ENCODE measurements at places on chromosomes 1 and 21.

DNA sequence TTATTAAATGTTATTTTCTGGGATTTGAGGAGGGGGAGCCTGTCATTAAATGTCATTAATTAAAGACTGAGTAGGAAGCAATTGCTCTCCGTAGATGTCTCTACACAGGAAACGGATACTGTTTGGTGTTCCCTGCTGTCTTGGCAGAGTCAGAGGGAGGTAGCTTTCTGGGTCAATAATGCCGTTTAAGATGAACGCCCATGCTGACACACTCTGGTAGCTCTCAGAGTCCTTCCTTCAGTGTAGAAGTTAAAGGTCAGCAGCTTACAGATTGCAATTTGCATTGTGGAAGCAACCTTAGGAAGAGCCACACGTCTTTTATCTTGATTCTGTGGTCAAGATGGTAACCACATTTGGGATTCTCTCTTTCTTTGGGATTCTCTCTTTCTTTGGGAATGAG lies 257.5 kb downstream of the KIF26B start:
- DNase-seq = no peak

- DNase-seq = no peak
Observed at GRCh38 chr1:162028726-162029125, 5.1 kb upstream of the OLFML2B start.

DNA sequence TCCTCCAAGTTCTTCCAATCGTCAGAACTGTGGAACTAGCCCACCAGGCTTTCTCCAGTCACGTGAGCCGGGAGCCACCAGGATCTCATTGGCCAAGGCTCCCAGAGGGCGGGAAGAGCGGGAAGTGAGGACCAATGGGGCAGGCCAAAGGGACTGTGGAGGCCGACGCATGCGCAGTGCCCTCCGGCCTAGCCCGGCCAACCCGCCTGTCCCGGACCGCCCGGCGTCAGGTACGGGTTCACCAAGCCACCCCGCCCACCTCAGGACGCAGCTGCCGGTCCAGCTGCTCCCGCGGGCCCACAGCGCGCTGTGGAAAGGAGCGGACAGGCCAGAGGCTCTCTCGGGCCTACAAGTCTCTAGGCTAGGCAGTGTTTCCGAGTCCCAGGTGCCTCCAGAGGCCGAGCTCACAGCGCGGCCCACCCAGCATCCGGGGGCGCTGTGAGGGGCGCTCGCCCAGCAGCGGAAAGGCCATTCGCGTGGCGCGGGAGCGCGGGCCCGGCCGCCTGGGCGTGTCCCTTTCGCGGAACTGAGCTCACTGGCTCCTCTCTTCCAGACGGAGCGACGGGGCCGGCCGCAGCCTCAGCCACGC lies 10.9 kb downstream of the OR14I1 start:
- DNase-seq = no peak

GRCh38 chr1:10793129-10793651 lies 3.3 kb downstream of the CASZ1 start:
- DNase-seq = no peak

All from activated T-cell treated with anti-CD3 and anti-CD28 coated beads for 48 hours (primary cell).